Stimulated activated CD4-positive, alpha-beta T cell treated with anti-CD3 and anti-CD28 coated beads, Interleukin-2, amount 100 ng/mL, for 4 hours (primary cell): ENCODE measurements at places on chromosomes 2 and 18.

DNA sequence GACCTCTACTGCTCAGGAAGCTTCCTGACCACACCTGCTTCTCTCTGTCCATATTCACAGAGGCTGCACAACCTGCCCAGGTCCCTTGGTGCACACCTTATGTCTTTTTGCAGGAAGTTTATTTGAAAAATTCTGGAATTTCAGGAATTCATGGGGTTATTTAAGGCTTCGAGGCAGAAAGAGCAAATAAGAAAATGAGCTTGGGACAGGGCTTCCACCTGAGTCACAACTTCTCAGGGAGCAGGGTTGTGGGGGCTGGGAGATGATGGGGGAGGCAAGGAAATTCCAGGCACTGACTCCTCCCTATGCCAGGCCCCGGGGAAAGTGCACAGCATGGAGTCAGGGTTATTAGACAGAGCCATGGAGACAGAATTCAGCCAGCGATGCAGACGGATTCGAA lies 57.7 kb downstream of the INHBB start:
- DNase-seq: no peak

DNA sequence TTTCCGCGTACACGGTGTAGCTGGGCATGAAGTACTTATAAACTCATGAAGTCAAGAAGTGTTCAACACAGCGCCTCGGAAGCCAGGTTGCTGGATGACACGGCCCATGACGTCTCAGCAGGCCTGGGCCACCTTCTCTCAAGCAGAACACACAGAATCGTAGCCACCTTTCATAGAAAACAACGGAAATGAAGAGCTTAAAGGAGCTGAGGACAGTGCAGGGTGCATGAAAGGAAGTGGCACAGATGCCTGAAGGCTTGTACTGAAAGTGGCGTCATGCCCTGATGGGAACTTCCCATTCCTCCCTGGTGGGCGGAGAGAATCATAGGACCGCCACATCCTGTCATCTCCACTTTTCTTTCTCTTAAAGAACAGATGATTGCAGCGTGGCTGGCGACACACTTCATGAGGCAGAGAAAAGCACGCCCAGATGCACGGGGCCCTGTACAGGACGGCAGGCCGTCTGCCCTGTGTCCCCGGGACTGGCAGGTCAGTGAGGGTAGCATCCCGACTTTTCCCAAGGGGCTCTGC lies 31.1 kb downstream of the HDAC4 start:
- peak; percentile 69 for DNase-seq

GRCh38 chr2:159044804-159045286 lies 76.4 kb downstream of the TANC1 start:
- DNase-seq: no peak

- no peak for DNase-seq
Observed at GRCh38 chr18:44943311-44943881, 262.7 kb downstream of the SETBP1 start.

- no peak for DNase-seq
Observed at GRCh38 chr2:121611730-121612705, 37.2 kb downstream of the CLASP1 start.

DNA sequence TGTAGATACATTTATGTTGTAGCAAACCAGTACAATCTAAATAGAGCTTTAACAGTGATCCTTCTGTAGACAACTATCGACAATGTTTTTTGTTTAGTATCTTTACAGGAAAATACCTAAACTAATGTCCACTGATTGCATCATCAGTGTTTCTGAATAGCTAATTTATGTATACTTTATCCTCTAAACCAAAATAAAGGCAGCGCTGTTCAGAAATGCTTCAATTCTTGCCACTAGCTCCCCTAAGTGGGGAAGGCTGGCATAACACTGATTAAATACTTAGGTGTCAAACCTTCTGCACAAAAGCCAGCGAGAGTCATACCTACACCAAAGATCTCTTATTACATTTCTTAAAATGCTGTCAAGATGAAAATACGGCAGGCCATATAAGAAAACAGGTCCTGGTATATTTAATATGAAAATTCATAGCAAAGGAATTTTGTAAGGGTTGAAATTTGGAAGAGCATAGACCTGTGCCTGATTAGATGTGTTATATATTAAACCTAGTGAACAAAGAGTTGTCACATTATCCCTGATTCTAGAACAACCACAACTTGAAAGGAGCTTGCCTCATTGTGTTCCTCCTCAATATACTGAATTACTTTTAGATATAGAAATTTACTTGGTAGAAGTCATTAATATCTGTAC lies 1693.4 kb upstream of the SLC39A10 start:
- no peak for DNase-seq

GRCh38 chr2:142170847-142171246 lies 40.0 kb upstream of the LRP1B start:
- no peak for DNase-seq
